ENCODE measurements at places on chromosomes 13 and 19.

GRCh38 chr19:17932485-17933338 lies at the start of gene CCDC124:
Gene CCDC124, plus strand, starts transcription at chr19:17933015. Its CDS starts 3,406 bp downstream, at chr19:17936421.
- DNase-seq = peak; percentile 93

DNA sequence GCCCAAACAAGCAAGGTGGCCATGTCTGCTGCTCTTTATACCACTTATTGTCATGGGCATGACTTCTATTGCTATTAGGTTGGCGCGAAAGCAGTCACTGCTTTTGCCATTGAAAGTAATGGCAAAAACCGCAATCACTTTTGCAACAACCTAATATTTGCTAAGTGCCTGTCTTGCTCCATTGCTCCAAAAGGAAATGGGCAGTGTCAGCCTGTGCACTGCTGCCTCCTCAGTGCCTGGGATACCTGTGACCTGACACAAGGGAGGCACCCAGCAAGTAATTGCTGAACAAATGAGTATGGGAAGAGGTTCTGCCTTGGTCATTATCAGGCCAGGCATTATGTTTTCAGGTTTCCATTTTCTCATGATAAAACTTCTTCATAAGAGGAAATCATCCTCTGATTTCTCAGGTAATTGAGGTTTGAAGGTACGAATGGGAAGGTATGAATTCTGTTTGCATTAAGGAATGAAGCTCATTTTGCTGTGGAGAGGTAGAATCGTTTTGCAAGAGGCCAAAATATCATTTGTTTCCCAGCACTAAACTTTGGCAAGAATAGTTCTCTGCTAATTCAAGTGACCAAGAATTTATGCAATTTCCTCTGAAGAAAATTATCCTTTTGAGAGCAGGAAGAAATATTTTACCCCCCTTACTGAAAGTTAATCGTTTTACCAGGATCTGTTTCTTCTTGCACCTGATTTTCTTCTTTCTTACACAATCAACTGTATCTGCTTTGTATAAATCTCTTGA lies 128.4 kb upstream of the SPRY2 start:
- DNase-seq = no peak

DNA sequence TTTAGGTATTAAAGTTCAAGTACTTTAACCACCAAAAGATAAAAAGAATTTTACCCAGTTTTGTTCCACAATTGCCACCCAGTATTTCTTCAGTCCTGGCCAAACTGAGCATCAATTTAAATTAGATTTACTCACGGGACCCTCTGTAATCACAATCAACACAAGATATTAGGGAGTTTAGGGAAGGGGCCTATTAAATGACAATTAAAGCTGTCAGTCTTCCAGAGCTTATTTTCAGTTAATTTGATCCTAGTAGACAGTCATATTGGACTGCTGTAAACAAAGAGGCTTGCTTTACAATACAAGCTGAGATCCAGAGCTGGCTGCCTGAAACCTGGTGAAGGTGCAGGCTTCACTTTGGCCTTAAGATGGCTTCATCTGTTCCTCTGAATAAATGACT lies 321.2 kb upstream of the NBEA start:
- DNase-seq = no peak

DNA sequence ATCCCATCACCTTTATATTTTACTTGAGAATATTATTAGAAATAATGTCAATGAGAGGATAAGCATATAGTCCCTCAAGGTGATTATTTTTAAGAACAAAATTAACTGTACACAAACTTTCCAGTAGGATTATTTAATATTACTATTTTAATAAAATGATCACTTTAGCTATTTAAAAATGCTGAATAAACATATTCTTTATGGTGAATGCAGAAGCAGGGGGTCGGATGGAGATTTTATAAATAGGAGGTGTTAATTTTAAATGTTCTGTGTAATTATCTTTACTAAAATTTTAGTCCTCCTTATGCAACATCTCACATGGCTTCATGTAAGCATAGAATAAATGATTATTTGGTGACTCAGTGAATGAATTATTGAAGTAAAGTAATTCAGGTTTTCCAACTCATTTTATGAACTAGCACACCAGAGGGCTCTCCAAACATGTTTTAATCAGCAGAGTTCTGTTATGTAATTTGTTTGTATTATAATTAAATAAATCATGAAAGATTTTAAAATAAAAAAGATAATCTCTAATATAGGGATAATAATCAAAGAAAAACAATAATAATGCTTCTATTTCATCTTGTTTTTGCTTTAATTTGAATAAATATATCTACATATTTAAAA lies 1635.2 kb downstream of the EFNB2 start:
- DNase-seq = no peak

DNA sequence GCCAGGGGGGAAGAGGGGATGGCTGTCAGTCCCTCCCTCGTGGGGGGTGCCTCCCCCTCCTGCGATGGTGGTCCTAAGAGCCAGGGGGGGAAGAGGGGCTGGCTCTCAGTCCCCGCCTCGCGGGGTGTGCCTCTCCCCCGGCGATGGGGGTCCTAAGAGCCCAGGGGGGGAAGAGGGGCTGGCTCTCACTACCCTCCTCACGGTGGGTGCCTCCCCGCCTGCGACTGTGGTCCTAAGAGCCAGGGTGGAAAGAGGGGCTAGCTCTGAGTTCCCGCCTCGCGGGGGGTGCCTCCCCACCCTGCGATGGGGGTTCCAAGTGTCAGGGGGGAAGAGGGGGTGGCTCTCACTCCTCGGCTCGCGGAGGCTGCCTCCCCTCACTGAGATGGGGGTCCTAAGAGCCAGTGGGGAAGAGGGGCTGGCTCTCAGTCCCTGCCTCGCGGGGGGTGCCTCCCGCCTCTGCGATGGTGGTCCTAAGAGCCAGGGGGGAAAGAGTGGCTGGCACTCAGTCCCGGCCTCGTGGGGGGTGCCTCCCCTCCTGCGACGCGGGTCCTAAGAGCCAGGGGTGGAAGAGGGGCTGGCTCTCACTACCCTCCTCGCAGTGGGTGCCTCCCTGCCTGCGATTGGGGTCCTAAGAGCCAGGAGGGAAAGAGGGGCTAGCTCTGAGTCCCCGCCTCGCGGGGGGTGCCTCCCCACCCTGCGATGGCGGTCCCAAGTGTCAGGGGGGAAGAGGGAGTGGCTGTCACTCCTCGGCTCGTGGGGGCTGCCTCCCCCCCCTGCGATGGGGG lies 2325.6 kb upstream of the PCDH20 start:
- no peak for DNase-seq

- DNase-seq = peak; percentile 85
Measured at GRCh38 chr19:2315818-2316353, 7.9 kb upstream of the LINGO3 start.

DNA sequence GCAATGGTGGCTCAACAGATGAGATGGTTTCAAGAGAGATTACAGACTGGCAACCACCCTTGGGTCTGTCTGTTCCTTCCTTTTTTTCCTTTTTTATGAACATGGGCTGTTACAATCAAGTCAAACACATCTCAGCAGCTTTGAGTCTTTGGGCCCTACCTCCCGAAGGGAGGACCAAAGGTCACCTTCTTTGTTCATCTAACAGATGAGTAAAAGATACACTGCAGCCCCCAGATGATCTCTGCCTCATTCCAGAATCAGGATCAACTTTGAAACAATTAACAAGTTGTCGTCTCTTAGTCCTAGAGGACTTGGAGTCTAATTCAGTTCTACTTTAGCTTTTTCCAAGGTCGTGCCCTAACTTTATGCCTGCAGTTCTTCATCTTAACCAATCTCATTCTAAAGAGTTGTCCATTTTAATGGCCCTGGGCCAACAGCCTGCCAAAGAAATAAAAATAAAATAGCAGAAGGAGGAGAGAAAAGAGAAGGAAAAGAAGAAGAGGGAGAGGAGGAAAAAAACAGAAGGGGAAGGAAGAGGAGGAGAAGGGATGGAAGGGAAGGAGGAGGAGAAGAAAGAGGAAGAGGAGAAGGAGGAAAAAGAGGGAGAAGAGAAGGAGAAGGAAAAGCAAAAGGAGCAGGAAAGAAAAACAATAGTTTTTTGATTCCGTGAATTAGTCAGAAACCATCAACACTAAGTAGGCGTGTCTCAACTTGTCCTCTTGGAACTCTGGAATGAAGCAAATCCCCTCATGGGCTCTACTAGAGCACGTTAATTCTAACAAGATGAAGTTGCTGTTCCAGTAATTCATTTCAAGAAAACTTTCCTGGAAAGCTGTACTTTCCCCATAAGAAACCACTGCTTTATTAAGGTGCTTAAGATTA lies 281.2 kb downstream of the FOXO1 start:
- peak; percentile 62 for DNase-seq

- no peak for DNase-seq
Measured at GRCh38 chr13:67200605-67201004, 29.5 kb downstream of the PCDH9 start.

DNA sequence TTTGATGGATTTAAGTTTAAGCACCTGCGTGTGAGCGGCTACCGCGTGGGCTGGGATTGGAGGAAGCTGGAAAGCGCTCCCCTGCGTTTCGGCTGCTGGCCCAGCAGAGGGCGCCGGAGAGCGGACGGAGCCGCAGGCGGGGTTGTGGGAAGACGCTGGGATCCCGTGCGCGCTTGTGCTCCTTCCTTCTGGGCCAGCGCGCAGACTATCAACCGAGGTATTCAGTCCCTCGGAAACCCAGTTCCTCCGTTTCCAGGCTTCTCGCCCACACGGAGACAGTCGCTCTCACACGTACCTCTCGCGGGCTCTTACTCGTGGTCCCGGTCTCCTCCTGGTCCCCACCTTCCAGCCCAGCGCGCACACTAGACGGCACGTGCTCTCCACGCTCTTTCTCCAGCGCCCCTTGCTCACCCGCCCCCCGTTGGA lies 28.8 kb downstream of the EPN1 start:
- DNase-seq = no peak
